Gastrocnemius medialis (tissue), 4 donors: ENCODE measurements at places on chromosomes 7 and 10. TPM values are rescaled to one million over a fixed set of nuclear protein-coding genes. Genes with fewer than 3 reads are reported as not detected.

DNA sequence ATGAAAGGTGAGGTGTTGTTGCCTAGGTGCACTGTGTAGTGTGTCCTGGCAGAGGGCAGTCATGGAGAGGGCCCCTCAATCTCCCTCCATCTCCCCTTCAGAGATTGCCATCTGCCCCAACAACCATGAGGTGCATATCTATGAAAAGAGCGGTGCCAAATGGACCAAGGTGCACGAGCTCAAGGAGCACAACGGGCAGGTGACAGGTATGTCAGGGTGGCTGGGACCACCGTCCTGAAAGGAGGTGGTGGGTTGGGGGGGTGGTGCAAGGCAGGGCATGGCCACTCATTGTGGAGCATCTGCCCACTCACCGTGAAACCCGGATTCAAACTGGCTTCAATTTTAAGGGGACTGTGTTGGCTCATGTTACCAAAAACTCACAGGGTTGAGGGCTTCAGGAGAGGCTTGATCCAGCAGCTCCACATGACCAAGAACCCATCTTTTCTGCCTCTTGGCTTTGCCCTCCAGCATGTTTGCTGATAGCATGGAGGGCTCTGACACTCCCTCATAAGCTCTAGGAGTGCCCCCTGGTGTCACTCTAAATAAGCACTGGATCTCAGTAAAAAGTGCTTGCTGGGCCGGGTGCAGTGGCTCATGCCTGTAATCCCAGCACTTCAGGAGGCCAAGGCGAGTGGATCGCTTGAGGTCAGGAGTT lies 12.2 kb downstream of the ARPC1B start:
- DNase-seq: no peak

GRCh38 chr10:97774811-97775294 lies 3.1 kb upstream of the SFRP5 start:
- DNase-seq: no peak

Gene CRPPA
- 4.9 TPM for total RNA-seq

Gene BAIAP2L1
- total RNA-seq: 0.82 TPM

GRCh38 chr10:11610826-11611247 lies 613 bp downstream of the USP6NL start:
- DNase-seq: no peak

DNA sequence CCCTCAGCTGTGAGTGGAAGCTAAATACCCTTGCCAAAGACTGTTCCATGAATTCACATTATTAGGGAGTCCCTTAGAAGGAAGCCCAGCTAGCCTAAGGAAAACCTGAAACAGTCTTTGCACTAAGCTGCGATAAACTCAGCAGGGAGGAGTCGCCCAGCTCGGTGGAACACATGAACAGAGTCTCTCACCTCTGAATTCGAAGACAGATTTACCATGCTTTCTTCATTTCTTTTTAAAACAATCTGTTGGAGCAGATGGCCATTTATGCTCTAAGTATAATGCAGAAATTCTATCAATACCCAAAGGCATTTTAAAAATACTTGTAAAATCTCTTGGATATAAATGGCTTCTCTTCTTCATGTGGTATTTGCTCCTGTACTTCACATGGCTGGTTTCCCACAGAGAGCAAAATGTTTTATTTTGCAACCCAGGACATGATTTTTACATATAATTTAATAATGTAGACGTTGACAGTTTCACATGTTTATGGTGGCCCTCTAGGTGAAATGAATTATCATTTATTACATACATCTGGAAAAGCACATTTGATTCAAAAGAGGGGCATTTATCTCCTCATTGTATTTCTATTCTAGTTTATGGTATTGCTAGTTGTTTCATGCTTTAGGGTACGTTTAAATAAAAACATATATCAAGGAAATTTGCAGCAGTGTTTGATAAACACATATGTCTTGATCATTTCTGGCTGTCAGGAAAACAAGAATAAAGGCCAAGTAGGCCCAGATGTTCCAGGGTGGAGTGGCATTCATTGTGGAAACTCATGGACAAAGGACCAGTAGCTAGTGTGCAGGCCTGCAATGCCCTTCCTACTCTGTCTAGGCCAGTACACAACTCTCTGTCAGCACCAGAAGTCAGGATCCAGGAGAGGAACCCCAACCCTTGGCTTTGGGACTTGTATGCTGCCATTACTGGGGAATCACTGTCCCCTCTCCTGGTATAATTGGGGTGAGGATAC lies 52.2 kb downstream of the LRGUK start:
- no peak for DNase-seq

- DNase-seq: no peak
These were observed 71.2 kb upstream of the AOAH start for GRCh38 chr7:36795451-36796021.
